ENCODE measurements at places on chromosomes 12 and 14. TPM values are rescaled to one million over a fixed set of nuclear protein-coding genes. Genes with fewer than 3 reads are reported as not detected.
A peak's percentile ranks its signal among the peaks of the same experiment; 100 is the strongest.

Gene SERPINA12
- not detected for total RNA-seq

Gene SNX6
- total RNA-seq: 138 TPM

Gene KSR2
- 0.24 TPM for total RNA-seq

Gene ALKBH1
- 15.8 TPM for total RNA-seq

Gene GNPNAT1
- 16.5 TPM for total RNA-seq

Gene SERPINA10
- total RNA-seq: not detected

Gene PPP2R5E
- total RNA-seq: 17.6 TPM

Gene PLA2G1B
- not detected for total RNA-seq

DNA sequence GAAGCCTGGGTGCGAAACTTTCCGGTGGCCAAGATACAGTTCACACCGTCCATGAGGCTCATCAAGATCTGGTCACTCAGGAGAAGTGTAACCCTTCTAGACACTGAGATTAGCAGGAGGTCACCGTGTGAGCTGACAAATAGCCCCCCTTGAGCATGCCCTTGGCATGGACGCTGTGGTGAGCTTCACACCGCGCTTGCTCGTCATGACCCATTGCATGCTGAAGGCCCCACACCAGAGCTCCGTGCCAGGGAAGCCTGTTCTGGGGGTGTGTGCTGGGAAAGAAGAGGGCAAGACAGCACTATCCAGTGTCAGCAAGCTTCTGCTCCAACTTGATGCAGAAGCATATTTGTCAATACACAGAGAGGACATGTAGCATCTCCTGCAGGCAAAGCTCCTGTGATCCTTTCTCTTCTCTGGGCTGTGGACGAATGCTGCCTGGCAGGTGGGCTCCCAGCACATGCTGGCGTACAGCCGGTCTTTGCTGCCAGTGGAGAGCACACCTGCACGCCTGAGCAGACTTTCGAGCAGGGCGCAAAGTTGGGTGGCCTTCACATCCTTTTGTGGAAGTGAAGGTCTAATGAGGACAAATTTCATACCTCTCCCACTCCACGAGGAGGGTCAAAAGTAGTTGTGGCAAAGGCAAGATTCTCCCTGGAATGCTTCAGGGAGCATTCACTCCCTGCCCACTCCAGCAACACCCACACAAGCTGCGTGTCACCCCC is 126.9 kb upstream of the FKBP4 start:
- no peak for DNase-seq

DNA sequence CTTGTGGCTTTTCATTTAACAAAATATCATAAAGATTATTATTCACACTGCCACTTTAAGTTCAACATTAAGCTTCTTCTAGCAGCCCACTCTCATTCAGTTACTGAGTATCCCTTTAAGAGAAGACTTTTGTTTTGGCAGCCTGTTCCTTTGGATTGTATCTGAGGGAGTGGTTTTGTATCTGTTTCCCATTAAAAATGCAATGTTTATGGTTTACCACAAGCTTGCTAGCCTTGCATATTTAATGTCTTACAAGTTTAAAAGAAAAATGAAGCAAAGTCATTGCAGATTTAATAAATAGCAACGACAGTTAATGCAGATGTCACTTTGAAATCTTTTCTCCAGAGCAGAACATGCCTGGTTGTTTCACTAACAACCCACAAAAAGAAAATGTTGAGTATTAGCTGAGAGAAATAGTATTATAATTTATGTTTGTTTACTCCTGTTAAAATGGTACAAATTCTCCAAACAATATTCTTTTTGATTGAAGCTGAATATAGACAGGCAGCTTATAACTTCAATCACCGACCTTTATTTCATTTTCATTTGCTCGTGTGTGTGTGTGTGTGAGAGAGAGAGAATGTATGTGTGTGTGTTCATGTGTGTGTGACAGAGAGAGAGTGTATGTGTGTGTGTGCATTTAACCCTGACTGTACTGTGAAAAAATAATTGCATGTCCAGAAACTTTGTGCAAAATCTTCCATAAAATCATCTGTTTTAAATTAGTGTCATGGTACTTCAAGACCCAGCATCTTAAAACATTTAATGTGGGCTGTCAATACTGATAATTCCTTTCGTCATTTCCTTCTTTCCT is 1.8 kb downstream of the DCN start:
- DNase-seq: peak; percentile 71

- no peak for DNase-seq
Observed at GRCh38 chr14:77120771-77121743, 20.5 kb downstream of the ZDHHC22 start.

DNA sequence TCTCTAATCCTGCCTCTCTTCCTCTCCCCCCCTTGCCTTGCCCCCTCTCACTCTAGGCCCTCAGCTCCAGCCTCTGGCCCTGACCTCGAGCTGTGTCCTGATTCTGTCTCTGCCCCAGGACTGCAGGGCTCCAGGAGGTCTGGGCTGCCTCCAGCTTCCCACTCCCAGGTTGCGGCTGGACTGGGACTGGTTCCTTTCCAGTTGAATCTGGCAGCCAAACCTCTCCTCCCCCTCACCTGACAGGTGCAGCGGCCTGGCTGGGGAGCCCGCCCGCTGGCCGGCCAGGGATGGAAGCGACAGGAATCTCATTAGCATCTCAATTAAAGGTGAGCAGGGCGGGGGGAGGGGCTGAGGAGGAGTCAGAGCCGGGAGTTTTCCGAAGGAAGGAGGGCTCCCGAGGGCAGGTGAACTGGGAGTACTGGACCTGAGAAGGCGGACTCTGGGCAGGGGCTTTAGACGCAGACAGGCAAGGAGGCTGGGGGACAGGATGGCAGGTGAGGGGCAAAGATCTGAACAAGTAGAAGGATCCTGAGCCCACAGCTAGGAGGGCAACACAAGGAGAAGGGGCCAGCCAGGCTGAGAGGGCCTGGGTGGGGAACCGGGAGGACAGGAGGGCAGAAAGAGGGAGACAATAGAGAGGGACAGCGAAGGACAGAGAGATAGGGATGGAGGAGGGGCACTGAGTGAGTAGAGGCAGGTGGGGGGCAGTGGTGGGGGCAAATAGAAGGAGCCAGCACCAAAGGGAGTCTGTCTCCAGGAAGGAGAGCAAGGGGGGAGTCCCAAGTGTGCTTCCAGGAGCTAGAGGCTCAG is at the start of gene SCNN1A:
Gene SCNN1A, minus strand, starts transcription at position 295 of the 810 bp plus-strand sequence. CDS start 780 bp downstream, outside the sequence.
- no peak for DNase-seq

GRCh38 chr14:80378084-80378690 is 166.9 kb upstream of the DIO2 start:
- DNase-seq: no peak

GRCh38 chr12:91154131-91154530 is 28.5 kb downstream of the DCN start:
- no peak for DNase-seq

GRCh38 chr12:10215436-10215835 is 2.8 kb downstream of the GABARAPL1 start:
- no peak for DNase-seq

- DNase-seq: no peak
Observed at GRCh38 chr12:131208425-131208824, 254.7 kb downstream of the ADGRD1 start.

DNA sequence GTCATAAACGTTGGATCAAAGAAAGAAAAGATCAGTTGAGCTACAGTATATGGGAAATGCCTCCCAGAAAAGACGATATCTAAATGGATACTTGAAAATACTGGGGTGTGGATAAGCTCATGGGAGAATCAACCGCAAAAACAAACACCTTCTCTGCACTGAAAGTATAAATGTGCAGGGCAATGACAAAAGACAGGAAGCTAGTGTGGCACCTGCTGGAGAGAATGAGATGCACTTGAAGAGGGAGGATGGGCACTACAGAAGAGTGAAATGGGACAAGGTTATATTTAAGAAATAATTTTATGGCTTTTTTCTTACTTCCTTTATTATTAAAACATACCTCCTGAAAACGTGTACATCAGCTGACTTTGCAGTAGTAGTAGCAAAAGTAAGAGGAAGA is 153.7 kb downstream of the PRKD1 start:
- DNase-seq: no peak

DNA sequence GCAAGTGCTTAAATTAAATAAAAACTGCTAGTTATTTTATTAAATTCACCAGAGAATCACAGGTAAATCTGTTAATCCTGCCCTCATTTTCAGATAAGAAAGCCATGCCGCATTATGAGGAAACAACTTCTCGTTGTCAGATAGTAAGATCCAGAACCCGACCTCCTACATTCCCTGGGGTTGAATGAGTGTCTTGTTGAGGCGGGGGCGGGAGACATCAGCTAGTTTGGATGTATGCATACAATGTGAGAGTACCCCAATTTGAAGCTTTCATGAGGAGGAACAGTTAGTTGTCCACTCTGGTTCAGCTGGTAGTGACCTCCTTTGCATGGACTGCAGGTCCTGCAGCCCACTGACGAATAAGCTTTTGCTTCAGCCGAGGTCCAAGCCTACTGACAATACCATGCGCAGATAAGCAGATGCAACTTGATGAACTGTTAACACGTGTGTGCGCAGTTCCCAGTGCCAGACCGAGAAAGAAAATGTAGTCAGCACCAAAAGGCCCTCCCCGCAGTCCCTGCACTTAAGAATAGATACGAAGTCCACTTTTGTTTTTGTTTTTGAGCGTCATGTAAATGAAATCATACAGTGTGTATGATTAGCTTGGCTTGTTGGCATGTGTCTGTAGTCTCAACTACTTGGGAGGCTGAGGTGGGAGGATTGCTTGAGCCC is 34.9 kb downstream of the EVL start:
- DNase-seq: no peak

DNA sequence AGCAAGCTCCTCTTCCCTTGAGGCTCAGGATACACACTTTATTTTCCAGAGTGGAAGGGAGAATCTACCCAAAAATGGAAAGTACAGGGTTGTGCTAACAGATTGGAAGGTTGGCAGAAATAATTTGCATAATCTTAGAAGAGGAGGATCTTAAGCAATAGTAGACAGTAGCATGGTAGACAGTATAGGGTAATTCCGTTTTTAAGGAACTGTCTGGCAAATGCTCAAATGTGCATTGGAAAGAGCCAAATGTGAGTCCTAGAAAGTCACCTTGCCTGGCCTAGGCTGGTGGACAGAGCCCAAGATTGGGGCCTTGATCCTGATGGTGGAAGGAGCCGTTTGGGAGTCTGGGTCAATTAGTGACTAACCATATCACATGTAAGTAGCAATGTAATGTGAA is 13.1 kb upstream of the CARMIL3 start:
- DNase-seq: no peak

GRCh38 chr14:58846682-58847465 is 209.1 kb downstream of the DACT1 start:
- no peak for DNase-seq

DNA sequence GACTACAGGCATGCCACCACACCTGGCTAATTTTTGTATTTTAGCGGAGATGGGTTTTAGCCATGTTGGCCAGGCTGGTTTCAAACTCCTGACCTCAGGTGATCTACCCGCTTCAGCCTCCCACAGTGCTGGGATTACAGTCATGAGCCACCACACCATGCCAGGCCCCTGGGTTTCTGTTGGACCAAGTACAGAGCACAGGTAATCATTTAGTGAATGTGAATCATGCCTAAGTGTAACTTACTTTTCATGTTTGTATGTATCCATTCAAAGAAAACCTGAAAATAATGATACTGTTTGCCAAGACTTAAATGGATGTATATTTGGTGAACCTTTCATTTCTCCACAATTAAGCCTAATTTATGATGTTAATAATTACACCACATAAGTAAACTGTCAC is 65.9 kb downstream of the FGD6 start:
- no peak for DNase-seq
